ENCODE measurements at places on chromosomes 12 and 14.

DNA sequence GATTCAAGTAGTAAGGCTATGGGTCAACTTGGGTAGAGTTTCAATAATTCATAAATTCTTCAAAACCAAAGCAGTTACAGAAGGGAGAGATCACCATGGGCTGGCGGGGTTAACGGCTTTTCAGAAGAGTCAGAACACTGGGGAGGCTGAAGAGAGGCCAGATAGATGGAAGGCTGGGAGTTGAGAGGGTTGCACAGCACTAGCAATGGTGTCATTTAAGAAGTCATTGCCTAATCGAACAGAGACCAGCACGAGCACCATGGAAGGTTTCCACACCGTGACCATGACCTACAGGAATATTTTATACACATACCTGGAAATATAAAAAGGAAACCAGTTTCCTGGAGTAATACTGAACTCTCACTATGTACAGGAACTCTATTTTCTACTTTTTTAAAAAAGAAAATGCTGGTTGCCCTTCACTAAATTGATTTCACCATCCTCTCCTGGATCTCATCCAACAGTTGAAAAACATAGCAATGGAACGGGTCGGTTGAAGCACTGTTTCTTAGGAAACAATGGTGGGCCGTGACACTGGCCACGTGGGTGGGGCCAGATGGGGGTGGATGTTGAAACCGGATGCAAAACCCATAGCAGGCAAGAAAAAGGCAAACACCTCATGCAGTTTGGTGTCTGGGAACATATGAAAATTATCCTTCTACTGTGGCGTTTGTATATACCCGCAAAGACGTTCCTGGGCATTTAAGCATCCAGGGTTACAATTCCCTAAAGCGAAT, 38.0 kb upstream of the RIN3 start:
- peak; percentile 68 for DNase-seq

DNA sequence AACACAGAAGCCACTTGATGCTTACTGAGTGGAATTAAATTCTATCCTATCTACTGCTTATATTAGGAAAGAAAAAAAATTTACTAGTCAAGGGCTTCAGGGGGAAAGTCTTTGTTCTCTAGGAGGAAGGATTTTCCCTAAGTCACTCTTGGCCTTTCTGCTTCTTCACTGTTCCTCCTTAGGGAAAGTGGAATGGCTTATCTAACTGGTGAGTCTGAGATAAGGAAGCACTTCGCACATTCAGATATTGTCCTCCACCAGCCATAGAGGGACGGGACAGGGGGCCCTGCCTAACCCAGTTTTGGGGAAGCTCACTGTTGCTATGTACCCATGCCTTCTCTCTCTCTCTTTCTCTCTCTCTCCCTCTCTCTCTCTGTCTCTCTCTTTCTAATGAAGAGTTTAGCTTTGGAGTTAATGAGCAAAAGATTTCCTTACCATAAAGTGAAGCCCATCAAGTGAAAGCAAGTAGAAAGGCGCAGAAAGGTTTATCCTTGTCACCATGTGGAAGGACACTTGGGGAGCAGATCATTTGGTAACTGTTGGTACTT, 450.6 kb downstream of the ZFP36L1 start:
- DNase-seq, result no peak

GRCh38 chr12:41459111-41459905, 271.2 kb downstream of the PDZRN4 start:
- DNase-seq, result no peak

DNA sequence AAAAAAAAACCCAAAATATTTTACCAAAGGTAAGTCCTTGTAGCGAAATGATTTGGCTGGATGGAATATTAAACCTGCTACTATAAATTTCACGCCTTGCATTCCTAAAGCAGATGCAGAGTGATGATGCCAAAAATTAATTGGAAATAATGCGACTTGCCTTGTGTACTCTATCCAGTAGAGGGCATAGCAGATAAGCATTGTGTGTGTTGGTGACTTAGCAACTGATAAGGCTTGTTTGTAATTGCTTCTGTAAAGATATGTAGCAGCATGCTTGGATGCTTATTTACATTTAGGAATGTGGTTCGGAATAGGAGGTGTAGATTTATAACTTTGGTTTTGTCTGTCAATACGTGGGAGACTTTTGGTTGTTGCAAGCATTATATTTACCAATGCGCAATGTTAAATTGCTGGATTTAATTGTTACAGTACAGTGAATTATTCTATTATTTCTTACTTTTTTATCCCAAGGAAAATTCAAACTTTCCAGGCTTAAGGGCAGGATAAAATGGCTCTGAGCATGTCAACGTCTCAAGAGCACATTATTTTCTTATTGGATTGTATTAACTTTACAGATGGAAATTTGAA, 80.5 kb downstream of the TMEM260 start:
- DNase-seq, result no peak

DNA sequence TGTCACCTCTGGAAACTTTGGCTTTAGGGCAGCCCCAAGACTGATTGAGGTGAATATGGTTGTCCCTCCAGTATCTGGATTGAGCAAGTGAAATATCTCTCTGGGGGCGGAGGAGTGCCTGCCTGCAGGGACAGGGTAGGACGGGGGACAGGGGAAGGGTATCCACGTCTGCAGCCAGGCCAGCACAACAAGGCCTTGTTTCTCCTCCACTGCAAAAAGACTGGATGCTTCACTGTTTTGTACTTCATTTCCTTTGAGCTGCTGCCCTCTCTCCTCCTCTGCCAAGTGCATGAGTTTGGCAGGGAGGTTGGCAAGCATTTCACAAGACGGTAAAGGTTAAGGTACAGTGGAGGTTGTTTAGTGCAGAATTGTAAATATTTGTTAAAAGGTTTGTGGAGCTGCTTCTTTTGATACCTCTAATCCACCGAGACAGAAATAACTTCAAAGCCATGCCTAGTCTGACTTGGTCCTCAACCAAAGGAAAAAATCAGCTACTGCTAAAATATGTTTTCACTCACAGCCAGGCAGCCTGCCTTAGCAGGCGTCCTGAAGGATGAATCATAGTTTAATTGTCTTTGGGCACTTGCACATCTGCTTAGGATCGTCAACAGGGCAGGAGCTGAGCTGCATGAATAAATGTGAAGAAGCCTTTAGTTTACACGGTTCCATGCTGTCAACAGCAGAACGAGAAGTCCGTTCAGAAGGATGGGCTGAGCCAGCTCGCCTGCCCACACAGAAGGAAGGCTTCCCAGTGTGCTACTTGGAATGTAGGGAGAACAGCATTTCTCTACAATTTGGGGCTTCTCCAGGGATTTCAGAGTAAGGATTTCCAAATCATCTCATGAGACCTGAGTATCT, 269.7 kb downstream of the TTC6 start:
- DNase-seq, result no peak

DNA sequence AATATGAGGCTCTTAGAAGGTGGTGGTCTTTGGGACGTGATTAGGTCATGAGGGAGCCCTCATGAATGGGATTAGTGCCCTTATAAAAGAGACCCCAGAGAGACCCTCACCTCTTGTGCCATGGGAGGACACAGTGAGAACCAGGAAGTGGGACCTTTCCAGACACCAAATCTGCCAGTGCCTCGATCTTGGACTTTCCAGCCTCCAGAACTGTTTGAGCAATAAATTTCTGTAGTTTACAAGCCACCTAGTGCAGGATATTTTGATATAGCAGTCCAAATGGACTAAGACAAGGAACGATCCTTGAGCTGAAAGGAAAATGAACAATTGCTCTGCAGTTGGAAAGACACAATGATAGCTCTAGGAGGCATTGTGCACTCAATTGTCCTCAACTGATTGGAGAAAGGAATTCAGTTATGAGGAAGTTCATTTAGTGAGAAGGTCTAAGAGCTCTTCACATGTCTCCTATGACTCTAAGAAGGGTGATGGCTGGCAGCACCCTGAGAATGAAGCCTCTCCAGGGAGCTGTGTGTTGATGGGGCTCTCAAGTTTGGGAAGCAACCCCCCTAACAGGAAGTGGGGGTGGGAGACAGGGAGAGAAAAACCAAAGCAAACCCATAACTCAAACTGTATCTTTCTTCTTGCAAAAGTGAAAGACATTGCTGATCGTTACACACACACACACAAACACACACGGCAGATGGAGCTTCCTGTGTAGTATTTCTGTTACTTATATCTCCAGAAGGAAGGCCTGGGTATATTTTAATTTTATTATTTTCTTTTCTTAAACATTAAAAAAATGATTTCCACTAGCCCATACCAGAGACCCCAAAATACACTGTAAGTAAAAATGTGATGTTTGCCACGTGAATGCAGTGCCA, 21.0 kb downstream of the CHST11 start:
- DNase-seq, result no peak

GRCh38 chr12:81128930-81129554, 51.2 kb downstream of the ACSS3 start:
- no peak for DNase-seq

Data from left ventricle myocardium inferior (tissue), 1 donor.